ENCODE measurements at places on chromosomes 1 and 21.

GRCh38 chr1:151060657-151061421, 642 bp downstream of the MLLT11 start:
- no peak for DNase-seq

DNA sequence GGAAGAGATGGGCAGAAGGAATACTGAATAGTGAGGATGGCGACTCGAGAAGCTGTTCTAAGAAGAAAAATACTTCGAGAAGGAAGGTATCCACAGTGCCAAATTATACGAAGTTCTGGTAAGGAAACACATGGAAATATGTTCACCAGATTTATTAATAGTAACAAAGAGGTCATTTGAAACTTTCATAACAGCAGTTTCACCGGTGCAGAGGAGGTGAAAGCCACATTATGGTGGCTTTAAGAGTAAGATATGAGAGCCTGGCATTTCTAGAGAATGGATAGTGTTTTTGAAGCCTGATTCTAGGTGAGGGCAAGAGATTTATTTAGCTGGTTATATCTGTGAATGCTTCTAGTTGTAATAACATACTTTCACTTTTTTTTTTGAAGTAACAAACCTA, 56.2 kb downstream of the DPYD start:
- no peak for DNase-seq

- peak; percentile 62 for DNase-seq
Measured at GRCh38 chr1:89356658-89357400, 7.0 kb upstream of the GBP6 start.

- no peak for DNase-seq
Measured at GRCh38 chr21:32604464-32604863, 7.7 kb downstream of the CFAP298 start.

DNA sequence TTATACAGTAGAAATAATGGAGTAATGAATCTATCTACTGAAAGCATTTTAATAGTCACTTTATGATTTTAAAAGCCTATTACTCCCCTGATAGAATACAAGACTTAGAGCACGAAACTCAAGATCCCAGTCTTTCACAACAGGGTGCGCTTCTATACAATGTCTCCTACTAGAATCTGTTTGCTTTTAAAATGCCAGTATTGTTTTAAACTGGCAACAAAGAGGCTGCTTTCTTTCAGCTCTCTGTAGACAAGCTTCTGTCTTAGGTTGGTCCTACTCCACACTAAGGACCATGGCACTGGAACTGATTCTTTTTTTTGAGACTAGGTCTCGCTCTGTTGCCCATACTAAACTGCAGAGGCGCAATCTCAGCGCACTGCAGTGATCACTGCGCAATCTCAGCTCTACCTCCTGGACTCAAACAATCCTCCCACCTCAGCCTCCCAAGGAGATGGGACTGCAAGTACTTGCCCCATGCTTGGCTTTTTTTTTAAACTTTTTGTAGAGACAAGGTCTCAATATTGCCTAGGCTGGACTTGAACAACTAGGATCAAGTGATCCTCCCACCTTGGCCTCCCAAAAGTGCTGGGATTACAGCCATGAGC, 4.8 kb downstream of the DCAF8 start:
- DNase-seq: no peak

DNA sequence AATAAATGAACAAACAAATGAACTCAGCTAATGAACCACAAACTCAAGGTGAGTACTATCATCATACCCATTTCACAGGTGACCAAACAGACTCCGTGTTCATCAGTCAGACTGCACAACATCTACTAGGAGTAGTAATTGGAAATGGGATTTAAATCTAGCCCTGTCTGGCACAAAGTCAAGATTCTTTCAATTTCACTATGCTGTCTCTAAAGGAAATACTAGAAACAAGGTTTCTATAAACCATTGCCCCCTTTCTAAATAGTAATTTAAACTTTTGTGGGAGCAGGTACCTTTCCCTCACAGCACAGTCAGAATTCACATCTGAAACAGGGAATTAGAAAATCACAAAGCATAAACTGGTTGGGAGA, 160.3 kb downstream of the TGFBR3 start:
- DNase-seq: no peak

GRCh38 chr21:44919913-44920693, 596 bp downstream of the ITGB2 start:
- DNase-seq: no peak

GRCh38 chr1:228011721-228012311, 5.0 kb downstream of the WNT3A start:
- no peak for DNase-seq

- DNase-seq: no peak
Measured at GRCh38 chr1:103937763-103938357, 188.2 kb downstream of the AMY1C start.

DNA sequence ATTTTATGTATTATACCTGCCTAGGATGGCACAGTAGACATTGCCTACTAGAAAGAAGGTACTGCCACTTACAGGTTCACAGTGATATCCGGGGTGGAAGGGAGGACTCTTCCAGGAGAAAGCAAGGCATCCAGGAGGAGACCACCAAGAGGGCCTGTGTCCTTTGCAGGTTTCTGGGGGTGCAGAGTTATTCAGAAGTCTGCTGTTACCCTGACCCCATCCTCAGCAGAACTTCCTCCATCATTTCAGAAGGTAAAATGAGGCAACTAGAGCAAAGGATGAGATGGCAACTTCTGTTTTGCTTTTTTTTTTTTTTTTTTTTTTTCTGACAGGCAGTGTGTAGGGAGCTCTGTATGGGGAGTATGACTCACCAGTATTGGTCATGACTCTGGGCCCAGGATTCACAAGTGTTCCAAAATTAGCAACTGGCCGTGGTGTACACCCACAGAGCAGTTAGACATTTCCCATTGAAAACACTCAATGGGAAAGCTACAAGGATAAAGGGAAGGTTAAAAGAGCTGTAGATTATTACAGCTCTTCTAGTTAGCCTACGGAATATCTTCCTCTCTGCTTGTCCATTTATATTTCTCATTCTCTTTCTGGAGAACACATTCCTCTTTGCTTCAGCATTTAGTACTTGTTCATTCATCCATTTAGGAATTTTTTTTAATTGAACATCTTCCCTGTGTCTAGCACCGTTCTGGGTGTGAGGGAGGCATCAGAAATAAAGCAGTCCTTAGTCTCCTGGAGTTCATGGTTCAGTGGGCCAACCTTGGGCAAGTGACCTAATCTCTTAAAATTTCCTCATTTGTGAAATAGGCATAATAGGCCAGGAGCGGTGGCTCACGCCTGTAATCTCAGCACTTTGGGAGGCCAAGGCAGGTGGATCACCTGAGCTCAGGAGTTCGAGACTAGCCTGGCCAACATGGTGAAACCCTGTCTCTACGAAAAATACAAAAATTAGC, 50.5 kb upstream of the PPP2R5A start:
- peak; percentile 89 for DNase-seq

DNA sequence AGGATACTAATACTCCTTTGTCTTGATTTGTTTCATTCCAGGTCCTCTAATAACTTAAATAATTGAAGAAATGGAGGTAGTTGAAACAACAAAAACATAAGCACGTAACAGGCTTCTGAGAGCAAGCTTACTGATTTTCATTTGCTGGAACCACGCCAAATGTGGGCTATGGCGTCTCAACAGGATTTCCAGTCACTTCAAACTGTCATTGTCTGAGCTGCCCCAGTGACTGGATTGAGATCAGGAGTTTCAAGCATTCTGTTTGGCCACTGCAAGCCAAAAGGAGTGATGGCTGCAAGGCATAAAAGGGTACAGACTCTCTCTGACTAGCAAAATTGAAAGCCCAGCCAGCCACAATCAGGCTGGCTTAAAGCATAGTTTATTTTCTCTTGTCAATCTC, 289.9 kb downstream of the DPYD start:
- peak; percentile 82 for DNase-seq

DNA sequence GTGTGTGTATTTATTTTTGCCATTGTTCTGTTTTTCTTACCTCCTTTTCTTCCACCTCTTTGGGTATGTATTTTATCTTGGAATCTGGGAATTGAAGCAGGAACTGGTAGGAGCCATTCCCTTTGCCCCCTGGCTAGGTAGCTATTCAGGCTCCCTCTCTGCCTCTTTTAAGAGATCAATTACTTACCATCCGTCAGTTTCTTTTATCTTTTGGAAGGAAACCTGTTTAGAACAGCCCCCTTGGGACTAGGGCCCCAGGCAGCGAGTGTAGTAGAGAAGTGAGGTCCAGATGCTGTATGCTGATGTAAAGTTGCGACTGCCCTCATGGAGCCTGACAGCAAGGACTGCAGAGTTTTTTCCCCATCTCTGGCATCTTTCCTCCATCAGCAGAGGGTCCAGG, 41.6 kb downstream of the KIRREL1 start:
- no peak for DNase-seq

GRCh38 chr1:7050751-7051665, 265.8 kb downstream of the CAMTA1 start:
- DNase-seq: no peak

- no peak for DNase-seq
Measured at GRCh38 chr1:37731312-37732019, 33.5 kb downstream of the EPHA10 start.

- no peak for DNase-seq
Measured at GRCh38 chr1:40607921-40608320, 57.6 kb downstream of the RIMS3 start.

- DNase-seq: no peak
Measured at GRCh38 chr1:55542901-55543504, 327.8 kb upstream of the USP24 start.

GRCh38 chr1:3889936-3890335, 10.1 kb downstream of the C1orf174 start:
- no peak for DNase-seq

GRCh38 chr1:173097001-173097400, 46.3 kb upstream of the TNFSF18 start:
- DNase-seq: no peak

- no peak for DNase-seq
Measured at GRCh38 chr1:233252441-233252840, 43.1 kb downstream of the PCNX2 start.

DNA sequence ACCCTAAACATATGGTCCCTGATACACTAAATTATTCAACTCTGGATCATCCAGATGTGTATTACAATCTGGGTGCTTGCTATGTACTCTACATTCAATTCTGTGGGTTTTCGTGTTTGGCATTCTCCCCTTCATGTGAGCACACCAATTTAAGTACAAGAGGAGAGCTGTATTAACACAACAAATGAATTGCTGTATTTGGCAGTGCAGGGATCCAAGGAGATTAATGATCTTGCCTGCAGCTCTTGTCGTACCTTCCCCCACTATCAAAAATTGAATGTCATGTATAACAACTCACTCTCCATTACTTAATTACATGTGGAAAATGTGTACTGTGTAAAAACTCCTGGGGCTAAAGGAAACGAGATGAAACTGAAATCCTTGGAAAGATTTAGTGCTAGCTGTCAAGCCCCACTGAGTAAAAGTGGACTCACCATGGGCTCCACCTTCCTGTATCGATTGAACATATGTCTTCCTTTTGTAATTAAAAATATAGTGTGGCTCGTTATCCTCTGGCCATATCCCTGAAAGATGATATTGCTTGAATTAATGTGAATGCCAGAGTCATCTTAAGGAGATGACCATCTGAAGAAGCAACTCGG, 172.2 kb upstream of the L1TD1 start:
- no peak for DNase-seq

Data from DMS153 (cell line).